CD8-positive, alpha-beta memory T cell (primary cell): ENCODE measurements at places on chromosomes 11 and 22.

DNA sequence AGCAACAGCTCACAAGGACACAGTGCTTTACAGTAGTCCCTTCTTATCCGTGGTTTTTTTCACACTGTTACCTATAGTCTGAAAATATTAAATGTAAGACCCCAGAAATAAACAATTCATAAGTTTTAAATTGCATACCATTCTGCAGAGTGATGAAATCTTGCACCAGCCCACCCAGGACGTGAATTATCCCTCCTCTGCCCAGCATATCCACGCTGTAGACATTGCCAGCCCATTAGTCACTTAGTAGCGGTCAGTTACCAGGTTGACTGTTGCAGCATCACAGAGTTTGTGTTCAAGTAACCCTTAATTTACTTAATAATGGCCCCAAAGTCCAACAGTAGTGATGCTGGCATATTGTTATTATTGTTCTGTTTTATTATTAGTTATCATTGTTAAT, 3.6 kb downstream of the CLTCL1 start:
- DNase-seq, result no peak

GRCh38 chr11:62921573-62922188, 518 bp upstream of the CHRM1 start:
- DNase-seq, result no peak

DNA sequence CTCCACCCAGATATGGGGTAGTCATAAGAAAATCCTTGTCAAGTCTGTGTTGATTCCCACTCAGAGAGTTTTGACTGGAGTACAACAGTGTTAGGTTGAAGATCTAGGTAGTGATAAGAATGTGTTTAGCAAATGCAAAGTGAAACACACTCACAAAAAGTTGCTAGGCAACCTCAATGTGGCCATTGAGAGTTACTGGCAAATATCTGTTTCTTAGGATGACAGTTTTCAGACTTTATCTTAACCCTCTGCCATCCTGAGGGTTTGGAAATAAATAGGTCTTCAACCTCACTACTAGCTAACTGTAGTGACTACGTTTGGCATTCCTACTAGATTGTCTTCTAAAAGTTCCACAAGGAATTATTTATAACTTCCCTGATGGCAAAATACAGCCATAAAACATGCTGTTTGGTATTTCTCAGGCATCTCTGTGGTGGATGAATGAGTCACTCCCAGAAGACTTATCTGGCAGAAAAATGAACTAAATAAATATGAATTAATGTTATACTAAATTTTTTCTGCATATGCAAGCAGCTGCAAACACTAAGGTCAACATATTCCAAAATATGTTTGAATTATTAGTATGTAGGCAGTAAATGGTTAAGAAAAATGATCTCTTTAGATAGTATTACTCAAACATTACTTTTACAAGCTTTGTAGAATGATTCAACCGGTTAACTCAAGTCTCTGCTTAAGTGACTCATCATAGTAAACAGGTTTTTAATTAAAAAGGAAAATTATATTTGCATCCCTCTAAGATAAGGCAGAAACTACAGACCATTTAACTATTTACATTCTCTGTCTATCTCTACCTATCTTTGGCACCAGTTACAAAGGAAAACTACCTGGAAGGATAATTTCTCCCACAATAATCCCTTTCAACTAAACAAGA, 17.1 kb upstream of the SYTL2 start:
- DNase-seq, result peak; percentile 9

DNA sequence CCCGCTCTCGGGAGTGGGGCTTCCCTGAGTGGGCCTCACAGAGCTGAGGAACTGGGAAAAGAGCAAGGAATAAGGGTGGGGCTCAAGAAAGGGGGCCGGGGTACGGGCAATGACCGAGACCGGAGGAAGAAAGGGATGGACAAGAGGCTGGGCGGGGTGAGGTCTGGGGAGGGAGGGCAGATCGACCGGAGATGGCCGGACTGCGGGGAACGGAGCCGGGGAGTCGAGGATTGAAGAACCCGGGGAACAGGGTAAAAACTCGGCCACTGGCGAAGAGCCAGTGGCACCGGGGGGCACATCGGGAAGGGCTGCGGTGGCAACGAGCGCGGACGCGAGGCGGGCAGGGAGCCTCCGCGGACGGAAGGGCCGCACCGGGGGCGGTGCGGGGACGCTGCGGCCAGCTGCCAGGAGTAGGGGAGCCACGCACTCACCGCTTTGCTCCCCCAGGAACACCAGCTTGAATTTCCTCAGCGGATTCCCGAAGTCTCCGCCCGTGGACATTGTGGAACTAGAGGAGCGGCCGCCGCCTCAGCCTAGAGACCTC, 667 bp downstream of the RAB6A start:
- DNase-seq, result peak; percentile 9
